ENCODE measurements at places on chromosomes 1 and 21. TPM values are rescaled to one million over a fixed set of nuclear protein-coding genes. Genes with fewer than 3 reads are reported as not detected.
A peak's percentile ranks its signal among the peaks of the same experiment; 100 is the strongest.

GRCh38 chr1:115179397-115180079, 90.2 kb upstream of the TSPAN2 start:
- no peaks in the 10 kb centered on the region for H3K27me3 ChIP-seq
- H3K27ac ChIP-seq = peak overlapping the region; percentile 81
- DNase-seq = peak; percentile 99

DNA sequence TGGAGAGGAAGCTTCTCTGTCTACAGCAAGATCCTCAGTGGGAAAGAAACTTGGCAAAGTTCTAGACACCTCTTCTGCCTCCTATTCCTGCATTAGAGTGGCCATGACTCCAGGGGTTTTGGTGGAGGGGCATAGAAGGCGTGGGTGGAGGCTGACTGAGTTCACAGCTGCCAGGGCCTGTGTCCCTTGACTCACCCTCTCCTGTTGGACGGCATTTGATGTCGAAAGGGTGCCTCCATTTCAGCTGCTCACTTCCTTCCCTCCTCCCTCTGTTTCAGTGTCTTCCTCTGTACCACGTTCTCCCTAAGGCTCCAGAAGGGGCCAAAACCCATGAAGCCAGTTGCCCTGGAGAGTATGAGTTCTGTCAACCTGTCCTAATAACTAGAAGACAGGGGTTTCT, 632 bp downstream of the TMEM79 start:
- H3K4me3 ChIP-seq = no peak overlapping the region
- peaks cover 17% of the 10 kb centered on the region for H3K4me1 ChIP-seq
- no peak for DNase-seq
- no peaks in the 10 kb centered on the region for H3K27me3 ChIP-seq
- no peak overlapping the region for H3K27ac ChIP-seq

GRCh38 chr1:159900086-159900680, at the start of gene CFAP45:
TSS of gene CFAP45 (minus strand) at chr1:159900165. CDS start at chr1:159900098, 67 bp downstream.
- DNase-seq = peak; percentile 60
- no peak within 1 kb of the TSS for H3K27ac ChIP-seq
- H3K4me1 ChIP-seq = peaks cover 11% of the 10 kb centered on the region
- no peaks in the 10 kb centered on the region for H3K27me3 ChIP-seq

DNA sequence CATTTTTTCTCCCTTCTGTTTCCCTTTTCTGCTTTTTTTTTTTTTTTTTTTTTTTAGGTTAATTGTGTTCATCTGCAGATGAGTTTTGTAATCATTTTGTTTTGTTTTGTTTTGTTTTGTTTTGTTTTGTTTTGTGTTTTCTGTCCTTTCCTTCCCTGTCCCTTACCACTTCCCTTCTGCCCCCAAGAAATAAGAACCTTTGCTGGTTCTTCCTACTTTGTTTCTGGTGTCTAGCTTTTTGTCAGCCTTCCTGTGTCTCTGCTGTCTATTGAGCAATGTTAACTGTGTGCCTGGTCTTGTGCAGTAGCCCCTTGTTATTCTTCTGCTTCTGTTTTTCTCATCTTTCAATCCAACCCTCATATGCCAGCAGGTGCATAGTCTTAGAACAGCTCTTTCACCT, 46.0 kb downstream of the MPZL1 start:
- H3K36me3 ChIP-seq = peaks cover 20% of the 10 kb centered on the region
- H3K27ac ChIP-seq = no peak overlapping the region
- no peak overlapping the region for H3K4me3 ChIP-seq

DNA sequence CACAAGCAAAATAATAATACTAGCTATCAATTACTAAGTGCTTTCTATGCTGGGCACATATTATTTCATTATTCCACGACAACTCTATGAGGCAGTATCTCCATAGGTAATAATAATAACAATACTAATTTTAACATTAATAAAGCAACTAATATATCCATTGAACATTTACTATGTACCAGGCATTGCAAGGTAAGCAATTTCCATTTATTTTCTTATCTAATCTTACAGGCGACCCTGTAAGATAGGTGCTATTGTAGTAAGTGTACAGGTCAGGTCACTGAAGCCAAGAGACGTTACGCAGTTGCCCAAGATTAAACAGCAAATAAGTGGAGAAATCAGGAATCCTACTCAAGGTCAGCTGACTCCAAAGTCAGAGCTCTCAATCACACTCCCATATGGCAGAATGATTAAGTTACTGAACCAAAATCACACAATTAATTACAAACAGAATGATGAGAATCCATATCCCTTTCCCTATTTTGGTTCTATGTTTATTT, 198.4 kb downstream of the SLC45A1 start:
- H3K4me3 ChIP-seq = no peak overlapping the region
- H3K27ac ChIP-seq = no peak overlapping the region
- DNase-seq = no peak
- no peaks in the 10 kb centered on the region for H3K36me3 ChIP-seq
- H3K4me1 ChIP-seq = peaks cover 8% of the 10 kb centered on the region
- H3K27me3 ChIP-seq = no peaks in the 10 kb centered on the region

DNA sequence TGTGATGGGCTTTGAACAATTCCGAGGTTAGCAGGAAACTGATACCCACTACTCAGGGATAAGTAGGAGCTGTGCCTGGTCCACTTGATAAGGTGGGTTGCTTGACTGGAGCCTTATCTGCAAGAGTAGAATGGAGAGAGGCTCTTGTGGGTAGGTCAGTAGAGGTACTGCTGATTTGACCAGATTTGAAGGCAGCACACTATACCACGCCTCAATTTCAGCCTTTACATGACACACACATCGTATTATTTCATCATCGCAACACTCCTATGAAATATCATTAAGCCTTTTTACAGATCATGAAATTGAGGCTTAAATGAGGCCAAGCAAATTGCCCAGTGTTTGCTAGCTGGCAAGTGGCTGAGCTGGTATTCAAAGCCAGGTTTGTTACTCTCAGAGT, 69.6 kb downstream of the KCNJ15 start:
- H3K36me3 ChIP-seq = no peaks in the 10 kb centered on the region
- DNase-seq = no peak
- no peak overlapping the region for H3K27ac ChIP-seq
- peaks cover 27% of the 10 kb centered on the region for H3K4me1 ChIP-seq

DNA sequence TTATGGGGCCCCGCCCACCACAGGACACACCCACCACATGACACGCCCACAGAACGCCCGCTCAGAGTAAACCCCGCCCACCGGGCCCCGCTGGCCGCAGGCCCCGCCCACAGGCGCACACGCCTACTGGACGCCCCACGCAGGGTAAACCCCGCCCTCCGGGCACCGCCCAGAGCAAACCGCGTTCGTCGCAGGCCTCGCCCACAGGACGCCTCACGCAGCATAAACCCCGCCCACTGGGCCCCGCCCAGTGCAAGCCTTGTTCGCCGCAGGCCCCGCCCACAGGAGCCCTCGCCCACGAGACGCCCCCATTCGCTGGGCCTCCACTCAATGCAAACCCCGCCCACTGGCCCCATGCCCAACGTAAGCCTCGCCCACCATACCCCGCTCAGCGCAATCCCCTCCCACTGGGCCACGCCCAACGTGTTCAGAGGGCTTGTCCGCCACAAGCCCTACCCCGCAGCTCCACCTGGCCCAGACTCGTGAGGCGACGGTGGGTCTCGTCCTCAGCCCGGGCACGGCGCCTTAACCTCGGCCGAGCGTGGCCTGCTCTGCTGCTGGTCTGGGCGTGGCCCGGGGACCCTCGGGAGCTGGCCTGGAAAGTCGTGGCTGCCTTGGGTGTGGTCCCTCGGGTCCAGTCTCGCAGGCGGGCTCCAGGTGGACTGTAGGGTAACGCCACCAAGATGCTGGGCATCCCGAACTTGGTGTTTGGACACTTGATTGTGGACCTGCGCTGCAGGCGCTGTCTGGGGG, 401 bp upstream of the TMEM52 start:
- peak; percentile 77 for DNase-seq
- H3K4me1 ChIP-seq = peaks cover 6% of the 10 kb centered on the region
- H3K36me3 ChIP-seq = no peaks in the 10 kb centered on the region
- peak overlapping the region; percentile 55 for H3K4me3 ChIP-seq
- no peaks in the 10 kb centered on the region for H3K27me3 ChIP-seq

DNA sequence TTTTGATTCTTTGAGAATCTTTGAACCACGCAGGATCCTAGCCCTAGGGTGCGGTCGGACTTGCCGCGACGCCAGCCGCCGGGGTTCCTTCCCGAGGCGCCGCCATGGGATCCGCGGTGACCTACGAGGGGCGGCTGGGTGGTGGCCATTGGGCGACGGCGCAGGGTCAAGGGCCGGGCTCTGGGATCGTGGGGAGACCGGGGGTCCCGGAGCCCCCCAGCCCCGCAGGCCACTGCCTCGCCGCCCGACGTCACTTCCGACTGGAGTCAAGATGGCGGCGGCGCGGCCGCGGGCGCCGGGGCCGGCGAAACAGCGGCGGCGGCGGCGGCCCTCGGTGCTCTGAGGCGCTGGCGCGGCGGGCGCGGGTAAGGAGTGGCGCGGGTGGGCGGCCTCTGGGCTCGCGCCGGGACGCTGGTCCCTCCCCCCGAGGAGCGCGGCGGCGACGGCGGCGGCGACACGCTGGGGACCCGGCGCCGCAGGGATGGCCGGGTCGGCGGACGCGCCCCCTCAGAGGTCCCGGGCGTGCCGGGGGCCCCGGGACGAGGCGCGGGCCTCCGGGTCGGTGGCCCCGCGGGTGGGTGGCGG, at the start of gene PRDM2:
PRDM2 (plus strand) TSS at position 253 of the 585 bp plus-strand sequence. CDS start 15,418 bp downstream, outside the sequence.
- H3K36me3 ChIP-seq = no peaks in the 10 kb centered on the region
- peaks cover 8% of the 10 kb centered on the region for H3K4me1 ChIP-seq
- peak; percentile 9 for DNase-seq
- H3K4me3 ChIP-seq = peak within 1 kb of the TSS; percentile 78

DNA sequence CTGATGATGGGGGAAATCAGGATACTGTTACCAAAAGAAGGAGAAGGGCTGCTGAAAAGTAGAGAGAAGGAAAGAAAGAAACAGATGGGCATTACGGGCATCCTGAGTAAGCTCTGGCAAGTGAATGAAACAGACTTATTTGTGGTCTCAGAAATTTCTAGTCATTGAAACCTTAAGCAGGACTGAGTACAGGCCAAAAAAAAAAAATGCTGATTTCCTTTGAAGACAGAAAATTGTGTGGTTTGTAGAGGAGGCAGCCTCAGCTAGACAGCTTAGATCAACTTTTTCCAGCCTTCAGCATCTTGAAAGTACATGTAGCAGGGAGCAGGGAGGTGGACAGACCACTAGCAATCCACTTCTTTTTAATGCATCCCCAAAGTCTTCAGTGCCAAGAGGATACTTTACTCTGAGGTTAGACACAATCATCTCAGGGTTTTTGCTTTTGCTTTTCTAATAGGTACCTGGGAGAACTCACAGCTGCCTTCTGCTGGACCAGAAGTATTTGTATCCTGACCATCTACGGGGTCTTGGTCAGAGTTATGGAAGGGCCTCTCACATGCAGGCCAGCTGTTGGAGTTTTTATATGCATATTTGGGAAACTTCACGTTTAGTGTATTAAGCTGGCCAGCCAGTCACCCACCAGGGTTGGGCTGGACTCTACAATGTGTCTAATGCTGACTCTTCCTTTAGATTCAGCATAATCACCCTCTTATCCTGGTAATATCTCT, 10.6 kb upstream of the CAPZB start:
- no peaks in the 10 kb centered on the region for H3K4me1 ChIP-seq
- H3K4me3 ChIP-seq = no peak overlapping the region
- peak; percentile 49 for DNase-seq
- H3K27ac ChIP-seq = no peak overlapping the region
- H3K27me3 ChIP-seq = no peaks in the 10 kb centered on the region
- no peaks in the 10 kb centered on the region for H3K36me3 ChIP-seq

GRCh38 chr1:31038360-31038759, 27.2 kb downstream of the PUM1 start:
- H3K27ac ChIP-seq = peak overlapping the region; percentile 11
- H3K27me3 ChIP-seq = no peaks in the 10 kb centered on the region
- peak; percentile 79 for DNase-seq
- H3K4me1 ChIP-seq = peaks cover 9% of the 10 kb centered on the region

SPRR2D gene
- total RNA-seq = 0.57 TPM

RHBDL2 gene
- not detected for total RNA-seq

DNA sequence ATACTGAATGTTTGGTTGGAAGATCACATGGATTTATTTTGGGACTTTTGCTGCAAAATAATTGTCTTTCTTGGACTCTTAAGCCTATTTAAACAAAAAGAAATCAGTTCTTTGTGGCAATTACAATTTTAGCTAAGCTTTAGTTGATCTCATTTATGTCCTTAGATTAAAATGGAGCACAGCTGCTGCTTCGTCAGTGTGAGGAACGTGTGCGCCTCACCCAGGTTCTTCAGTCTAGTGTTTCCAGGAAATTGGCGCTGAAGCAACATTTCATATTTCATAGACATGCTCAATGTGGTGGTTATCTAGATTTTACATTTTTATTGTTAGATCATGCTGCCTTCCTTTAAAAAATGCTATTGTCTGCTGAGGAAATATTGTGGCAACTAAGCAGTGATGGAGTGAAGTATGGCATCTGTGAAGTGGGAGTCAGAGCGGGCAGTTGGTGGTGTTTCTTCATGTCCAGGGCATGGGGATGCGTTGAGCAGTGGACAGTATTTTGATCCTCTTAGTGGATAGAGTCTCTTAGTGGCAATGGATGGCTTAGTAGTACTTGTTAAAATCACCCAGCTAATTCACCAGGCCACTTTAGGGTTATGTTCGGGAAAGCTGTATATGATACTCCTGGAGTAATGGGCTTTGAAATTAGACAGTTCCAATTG, 5.6 kb downstream of the DDI2 start:
- H3K4me1 ChIP-seq = peaks cover 18% of the 10 kb centered on the region
- H3K27ac ChIP-seq = no peak overlapping the region
- H3K4me3 ChIP-seq = no peak overlapping the region
- no peak for DNase-seq

DNA sequence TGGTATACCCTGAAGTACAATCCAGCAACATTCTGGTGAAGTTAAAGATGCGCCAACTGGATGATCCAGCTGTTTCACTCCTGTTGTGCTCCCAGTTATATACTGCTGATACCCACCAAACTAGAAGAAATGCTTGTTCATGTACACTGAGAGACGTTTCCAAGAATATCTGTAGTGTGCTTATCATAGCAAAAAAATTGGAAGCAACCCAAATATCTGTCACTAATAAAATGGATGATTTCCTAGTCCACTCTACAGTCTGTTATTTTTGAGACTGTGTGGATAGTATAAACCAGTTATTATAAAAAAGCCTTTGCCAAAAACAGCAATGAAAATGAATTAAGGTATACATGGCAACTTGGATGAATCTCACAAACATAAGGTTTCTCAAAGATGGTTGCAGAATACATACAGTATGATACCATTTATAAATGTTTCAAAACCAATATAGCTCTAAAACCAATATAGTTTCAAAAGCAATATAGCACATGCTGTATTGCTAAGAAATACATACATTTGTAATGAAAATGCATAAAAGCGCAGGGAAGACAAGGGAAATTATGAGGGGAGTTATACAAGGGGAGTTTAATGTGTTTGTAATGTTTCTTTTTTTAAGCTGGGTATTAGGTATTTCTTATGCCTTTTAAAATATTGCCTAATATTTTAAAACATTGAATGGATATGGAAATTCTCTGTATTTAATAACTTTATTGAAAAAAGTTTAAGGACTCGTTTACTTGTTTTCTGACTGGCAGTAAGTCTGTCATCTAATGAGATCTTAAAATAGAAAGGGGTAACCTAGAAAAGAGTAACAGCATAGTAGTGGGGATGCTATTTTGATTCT, 36.5 kb downstream of the GPSM2 start:
- H3K4me3 ChIP-seq = no peak overlapping the region
- no peak overlapping the region for H3K27ac ChIP-seq
- no peaks in the 10 kb centered on the region for H3K36me3 ChIP-seq
- H3K27me3 ChIP-seq = no peaks in the 10 kb centered on the region
- no peaks in the 10 kb centered on the region for H3K4me1 ChIP-seq

C1orf115 gene
- total RNA-seq = 1.1 TPM
